ENCODE measurements at places on chromosomes 4 and X.

GRCh38 chrX:52359614-52360232 lies 9.1 kb upstream of the XAGE2 start:
- DNase-seq = no peak

GRCh38 chrX:115535421-115535820 lies 25.6 kb upstream of the PLS3 start:
- DNase-seq = no peak

DNA sequence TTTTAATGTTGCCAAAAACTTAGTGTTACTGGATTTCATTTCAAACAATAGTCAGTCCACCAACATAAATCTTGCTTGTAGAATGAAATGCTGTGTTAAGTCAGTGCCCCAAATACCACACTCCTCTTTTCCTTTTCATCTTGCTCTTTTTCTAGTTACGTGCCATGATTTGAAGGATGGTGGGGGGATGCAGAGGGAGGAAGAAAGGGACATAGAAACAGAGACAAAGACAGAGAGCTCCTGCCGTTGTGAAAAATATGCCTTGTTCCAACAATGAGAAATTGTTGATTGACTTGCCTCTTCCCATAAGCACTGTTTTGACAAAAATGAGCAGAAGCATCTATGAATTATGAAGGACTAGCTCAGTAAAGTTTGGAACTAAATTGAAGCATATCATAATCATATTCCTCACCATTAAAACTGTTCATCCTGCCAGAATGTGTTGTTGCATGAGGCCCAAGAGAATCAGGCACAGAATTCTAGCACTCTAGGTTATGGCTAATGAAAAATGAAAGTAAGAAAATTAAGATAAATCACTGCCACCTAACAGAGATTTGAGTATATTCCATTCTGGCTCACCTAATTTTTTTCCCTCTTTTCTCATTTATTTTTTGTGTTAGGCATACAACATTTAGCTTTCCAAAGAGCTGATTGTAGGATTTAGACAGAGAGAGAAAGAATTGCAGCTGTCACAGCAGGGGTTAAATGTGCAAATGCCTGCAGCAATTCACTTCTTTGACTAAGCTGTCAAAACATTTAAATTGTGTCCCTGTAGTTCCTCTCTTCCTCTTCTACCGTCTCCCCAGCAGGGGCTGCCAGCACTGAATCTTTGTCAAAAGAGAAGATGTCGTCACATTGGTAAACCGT lies 111.6 kb upstream of the PTPN13 start:
- no peak for DNase-seq

GRCh38 chrX:132741689-132742088 lies 216.7 kb downstream of the HS6ST2 start:
- no peak for DNase-seq

DNA sequence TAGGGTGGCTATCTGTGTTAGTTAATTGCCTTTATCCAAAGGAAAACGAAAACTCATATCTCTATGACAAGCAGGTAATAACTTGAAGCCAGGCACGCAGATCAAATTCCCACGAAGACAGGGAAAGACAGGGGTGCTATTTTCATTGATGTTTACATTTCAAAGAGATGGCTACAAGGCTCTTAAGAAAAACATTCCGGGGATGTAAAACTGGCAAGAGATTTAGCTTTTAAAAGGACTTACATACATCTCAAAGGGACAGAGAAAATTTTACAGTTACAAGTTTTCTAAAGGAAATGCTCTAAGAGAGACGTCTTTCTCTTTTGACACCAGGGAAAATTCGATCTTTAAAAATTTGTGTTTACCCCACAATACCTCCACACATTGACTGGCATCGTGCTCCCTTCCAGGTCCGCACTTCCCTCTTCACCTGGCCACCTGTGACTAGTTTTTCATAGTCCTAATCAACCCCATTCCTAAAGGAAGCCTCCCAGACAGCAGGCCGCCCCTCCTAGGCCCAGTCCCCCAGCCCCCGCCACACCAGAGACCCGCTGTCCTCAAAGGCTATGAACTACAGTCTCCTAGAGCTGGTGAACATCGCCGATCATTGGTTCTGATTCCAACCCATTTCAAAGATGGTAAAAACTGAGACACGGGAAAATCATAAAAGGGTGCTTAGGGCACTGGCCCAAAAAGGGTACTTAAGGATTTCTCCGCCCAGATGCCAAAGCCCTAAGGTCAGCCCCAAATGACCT lies 649 bp upstream of the ARAF start:
- DNase-seq = no peak

- no peak for DNase-seq
Observed at GRCh38 chrX:38335382-38335781, 8.1 kb upstream of the RPGR start.

- no peak for DNase-seq
Observed at GRCh38 chr4:42653626-42654560, 3.0 kb downstream of the ATP8A1 start.

DNA sequence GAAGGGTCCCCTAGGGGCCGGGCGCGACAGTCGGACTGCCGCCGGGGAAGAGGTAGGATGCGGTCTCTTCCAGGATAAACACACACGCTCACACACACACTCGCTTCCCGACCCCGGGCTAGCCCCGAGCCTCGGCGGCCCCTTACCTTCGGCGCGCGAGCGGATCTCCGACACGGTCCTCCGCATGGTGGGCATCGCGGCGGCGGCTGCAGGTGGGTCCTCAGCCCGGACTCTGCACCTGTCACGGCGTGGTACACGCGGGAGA lies 294 bp downstream of the ATP8A1 start:
- DNase-seq = peak; percentile 39

DNA sequence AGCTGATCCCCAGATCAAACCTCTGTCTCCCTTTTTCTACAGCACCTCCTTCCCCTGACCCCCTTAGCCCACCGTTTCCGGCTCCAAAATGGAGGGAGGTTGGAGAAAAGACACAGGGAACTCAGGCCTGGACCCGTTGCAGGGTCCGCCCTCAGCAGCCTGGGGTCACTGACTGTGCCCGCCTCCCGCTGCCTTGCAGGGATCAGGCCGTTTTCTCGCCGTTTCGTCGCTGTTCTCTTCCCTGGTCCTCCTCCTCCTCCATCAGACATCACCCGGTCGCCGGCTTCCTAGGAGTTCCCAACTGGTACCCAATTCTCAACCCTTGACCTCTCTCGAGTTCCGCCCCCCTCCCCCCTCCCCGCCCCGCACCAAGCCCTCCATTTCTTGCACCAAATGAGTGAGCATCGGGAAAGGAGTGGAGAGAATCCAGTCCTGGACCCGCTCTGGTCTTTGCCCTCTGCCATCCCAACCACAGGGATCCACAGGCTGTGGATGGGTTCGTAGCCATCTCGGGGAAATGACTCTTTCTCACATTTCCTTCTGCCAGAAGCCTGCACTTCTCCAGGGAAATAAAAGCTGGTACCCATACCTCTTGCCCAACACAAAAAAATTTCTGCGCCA lies 493 bp downstream of the TCEAL5 start:
- DNase-seq = no peak

DNA sequence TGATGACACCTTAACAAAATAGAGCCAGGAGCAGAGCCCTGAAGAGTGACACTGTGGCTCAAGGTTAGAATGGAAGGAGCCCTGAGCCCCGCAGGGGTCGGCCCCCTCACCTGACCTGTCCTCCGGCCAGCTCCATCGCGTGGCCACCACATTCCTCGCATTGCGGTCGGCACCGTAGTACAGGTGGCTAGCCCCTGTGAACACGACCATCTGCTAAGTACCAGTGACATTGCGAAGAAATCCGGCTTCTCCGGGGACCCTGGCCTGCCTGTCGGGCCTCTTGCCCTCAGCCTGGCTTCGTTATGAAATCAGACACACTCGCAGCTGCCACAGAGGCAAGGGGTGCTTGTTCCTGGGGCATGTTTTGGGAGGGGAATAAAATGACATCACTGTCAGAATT lies 179.0 kb downstream of the AFAP1 start:
- no peak for DNase-seq

- no peak for DNase-seq
Observed at GRCh38 chr4:136329042-136329662, 1203.1 kb downstream of the PCDH18 start.

DNA sequence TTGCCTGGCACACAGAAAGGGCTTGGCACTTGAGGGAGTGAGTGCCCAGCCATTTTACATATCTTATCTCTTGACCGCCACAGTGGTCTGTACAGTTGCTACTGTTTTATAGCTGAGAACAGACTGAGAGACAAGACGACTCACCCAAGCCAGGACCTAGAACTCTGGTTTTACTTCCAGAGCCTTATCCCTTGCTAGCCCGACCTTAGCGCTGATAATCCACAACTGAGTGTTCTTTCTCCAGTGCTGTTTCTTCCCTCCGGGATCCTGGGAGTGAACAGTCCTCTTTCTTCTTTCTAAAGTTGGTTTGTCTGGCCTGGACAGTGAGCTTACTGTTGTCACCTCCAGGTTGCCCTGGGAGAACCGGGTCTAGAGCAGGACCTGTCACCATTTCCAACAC lies 52.5 kb upstream of the TADA2B start:
- no peak for DNase-seq

DNA sequence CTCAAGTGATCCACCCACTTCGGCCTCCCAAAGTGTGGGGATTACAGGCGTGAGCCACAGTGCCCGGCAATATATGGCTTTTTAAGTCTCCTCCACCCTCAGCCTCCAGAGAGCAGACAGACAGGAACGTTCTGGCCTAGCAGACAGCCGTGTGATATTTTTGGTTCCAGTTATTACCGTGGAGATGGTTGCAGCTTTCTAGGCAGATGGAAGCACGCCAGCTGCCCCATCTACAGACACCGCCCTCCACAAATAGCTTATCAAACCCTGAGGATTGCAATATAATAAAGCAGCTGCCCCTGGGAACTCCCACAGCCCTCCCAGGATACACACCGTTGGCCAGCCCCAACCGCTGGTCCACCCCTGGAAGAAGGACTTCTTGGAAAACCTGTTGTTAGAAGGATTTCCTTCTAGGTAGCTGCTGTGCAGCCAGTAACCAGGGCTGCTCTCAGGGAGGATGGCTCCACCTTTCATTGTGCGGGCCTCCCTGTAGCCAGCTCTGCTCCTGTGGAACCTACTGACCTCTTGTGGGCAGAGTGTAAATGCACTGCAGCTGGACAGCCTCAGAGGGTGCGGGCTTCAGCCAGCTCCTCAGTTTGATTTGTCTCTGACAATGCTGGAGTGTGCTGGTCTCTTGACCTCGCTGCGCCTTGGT lies 44.0 kb downstream of the SLC25A5 start:
- no peak for DNase-seq

GRCh38 chrX:43002526-43003203 lies 224.7 kb upstream of the PPP1R2C start:
- DNase-seq = no peak

- peak; percentile 11 for DNase-seq
Observed at GRCh38 chr4:98260047-98260578, 1.1 kb upstream of the RAP1GDS1 start.

GRCh38 chr4:13950491-13950890 lies 323.0 kb upstream of the BOD1L1 start:
- DNase-seq = no peak

DNA sequence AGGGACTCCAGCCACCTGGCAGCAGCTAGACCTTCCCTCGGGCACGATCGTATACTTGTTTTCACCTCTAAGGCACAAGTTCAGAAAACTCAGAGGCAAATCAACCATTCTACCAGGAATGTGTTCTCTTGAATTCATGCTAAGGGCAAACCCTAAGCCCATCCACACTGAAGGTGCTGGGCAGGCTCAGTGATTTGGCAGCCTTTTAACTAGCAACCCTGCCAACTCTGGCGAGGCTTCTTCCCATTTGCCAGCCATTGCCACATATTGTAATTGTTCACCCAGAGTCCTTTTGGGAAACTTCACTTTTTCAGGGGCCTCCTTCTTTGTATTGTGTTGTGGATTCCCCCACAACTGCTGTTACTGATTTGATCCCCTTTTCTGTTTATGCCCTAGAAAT lies 298.6 kb upstream of the LDB2 start:
- no peak for DNase-seq

GRCh38 chrX:51336584-51336983 lies 4.0 kb downstream of the NUDT10 start:
- DNase-seq = no peak

GRCh38 chr4:63090641-63091040 lies 1318.6 kb downstream of the TECRL start:
- no peak for DNase-seq

DNA sequence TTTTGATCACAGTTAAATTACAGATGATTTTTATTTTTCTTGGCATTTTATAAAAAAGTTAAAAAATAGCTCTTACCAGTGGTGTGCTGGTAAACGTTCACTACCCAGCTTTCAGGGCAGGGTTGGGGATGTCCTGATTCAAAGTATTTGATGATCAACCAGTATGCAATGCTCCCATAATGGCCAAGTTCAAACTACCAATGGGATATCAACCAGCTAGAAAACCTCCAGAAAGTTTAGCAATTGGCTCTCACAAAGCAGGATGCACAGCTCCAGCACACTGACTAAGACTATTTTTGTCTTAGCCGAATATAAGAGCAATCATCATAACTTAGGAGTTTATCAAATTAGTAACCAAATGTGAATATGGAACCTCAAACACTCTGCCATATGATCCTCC lies 108.0 kb upstream of the PDE5A start:
- DNase-seq = no peak

DNA sequence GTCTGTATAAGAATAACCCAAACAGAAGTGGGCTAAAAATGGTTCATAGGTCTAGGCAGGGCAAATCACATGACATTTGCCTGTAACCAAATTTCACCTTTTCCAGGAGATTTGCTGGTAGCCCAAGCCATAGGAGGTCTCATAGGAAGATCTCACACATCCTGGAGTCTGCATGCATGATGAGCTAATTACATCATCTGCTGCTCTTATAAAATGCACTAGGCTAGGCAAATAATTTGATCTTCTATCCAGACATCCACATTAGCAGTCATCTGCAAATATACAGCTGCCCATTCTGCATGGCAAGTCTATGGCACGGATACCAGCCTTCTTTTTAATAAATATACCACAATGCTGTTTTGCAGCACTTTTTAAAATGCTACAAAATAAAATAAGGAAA lies 87.2 kb downstream of the MAPK10 start:
- DNase-seq = no peak

GRCh38 chr4:165077034-165077578 lies 23.4 kb downstream of the TRIM75 start:
- no peak for DNase-seq

DNA sequence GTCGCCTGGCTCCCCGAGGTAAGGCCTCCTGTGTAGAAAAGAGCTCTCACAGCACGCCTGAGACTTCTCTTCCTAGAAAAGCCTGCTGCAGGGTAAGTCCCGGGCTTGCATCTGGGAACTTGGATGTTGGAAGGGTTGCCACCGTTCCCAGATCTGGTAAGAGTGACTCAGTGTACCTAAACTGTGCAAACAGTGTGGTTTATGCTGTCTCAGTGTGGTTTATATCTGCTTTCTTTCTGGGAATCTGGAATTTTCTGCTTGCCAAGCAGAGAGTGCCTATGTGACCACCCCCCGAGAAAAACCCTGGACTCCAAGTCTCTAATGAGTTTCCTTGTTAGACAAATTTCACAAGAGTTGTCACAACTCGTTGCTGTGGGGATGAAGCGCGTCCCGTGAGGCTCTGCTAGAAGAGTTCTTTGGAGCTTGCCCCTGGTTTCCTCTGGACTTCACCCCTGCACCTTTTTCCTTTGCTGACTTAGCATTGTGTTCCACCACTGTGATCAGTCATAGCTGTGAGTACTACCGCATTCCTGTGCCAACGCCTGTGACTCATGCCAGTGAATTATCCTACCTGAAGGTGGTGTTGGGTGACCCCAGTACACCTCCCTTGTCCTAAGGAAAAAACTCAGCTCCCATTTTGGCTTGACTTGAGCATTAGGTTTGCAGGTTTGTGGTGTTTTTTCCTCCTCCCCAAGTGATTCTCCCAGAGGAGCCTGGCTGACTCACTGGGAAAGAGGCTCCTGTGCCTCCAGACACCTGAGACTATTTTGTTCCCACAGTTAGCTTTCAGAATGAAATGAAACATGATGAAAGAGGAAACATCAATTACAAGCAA lies 14.5 kb downstream of the SLC2A9 start:
- no peak for DNase-seq
